ENCODE measurements at places on chromosomes 6 and 20.

DNA sequence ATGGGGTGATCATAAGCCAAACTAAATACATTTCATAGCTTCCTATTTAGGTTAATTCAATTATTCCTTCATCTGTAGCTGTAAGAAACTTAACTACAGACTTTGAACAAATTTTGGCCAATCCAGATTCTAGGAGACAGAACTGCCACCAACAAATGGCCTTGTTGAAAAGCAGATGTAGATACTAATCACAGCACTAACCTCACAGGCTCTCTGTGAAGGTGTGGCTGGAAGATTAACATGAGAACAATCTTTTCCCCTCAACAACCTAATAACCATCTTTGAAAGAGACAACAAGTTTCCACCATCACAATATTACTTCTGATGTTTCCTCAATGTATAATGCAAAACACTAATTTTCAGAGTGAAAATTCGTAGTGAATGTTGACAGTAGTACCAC is 87.8 kb downstream of the SESN1 start:
- DNase-seq: no peak

DNA sequence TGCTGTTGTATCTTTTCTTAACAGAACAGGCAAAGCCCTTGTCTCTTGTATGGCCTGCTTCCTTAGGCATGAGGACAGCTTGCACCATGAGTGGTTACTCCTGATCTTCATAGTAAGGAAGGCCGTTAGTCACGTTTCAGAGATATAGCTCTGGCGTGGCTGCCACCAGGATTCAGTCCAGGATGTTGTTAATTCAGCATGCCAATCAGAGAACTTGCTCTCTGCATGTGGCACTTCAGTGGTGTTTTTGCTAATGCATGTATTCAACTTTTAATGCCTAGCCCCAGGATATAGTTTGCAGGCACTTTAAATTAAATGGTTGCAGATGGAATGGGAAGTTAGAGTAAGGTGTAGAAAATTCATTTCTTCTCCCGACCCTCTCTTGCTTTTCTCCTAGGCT is 20.0 kb downstream of the ARFGEF2 start:
- DNase-seq: no peak

DNA sequence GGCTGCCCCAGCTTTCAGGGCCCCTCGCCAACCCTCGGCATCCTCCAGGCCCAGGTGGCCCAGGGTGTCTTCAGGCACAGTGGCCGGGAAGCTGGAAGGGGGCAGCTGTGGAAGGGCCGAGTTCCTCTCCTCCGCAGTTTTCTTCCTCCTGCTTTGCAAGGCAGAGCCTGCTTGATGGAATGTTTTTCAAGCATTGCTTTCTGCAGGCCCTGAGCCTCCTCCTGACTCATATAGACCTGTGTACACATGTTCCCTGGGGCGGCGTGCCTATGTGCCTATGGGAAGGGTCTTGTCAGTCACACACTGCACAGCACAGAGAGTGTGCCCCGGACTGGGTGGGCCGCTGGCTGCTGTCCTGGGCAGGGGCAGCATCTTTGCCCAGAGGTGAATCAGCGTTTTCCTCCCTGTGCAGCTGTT is 107.5 kb downstream of the ERMARD start:
- DNase-seq: no peak

GRCh38 chr20:34595377-34596184 is 37.1 kb downstream of the MAP1LC3A start:
- no peak for DNase-seq

GRCh38 chr20:36320898-36321695 is 15.0 kb downstream of the DLGAP4 start:
- no peak for DNase-seq

DNA sequence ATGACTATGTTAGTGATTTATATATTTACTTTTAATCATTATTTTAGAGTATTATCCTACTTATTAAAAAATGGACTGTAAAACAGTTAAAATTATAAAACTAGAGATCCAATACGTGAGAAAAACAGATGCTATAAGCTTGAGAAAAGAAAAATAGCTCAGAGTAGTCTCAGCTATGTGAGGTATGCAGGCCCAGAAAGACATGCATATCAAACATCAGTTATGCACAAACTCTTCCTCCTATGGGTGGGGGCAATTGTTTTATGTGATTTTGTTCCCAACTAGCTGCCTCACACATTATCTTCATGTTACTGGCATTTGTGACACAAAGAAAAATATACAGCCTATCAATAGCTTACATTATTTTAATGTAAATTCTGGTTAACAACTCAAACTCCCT is 28.8 kb downstream of the RARS2 start:
- DNase-seq: no peak

GRCh38 chr6:116139917-116140316 is 14.0 kb upstream of the COL10A1 start:
- DNase-seq: no peak

DNA sequence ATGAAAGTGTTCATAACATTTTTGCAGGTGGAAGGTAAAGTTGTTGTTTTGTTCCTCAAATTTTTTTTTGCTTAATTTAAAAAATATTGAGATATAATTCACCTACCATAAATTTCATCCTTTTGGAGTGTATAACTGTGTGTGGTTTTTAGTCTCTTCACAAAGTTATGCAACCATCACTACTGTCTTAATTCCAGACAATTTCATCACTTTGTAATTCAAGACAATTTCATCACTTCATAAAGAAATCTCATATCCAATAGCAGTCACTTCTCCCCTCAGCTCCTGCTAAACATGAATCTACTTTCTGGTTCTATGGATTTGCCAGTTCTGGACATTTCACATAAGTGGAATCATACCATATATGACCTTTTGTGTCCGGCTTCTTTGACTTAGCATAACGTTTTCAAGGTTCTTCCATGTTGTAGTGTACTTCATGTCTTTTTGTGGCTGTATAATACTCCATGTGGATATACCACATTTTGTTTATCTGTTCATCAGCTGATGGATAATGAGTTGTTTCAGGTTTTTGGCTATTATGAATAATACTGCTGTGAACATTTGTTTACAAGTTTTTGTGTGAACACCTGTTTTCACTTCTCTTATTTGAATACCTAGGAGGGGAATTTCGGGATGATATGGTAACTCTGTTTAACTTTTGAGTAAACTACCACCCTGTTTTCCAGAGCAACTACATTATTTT is 18.8 kb downstream of the ZFAND3 start:
- DNase-seq: no peak

DNA sequence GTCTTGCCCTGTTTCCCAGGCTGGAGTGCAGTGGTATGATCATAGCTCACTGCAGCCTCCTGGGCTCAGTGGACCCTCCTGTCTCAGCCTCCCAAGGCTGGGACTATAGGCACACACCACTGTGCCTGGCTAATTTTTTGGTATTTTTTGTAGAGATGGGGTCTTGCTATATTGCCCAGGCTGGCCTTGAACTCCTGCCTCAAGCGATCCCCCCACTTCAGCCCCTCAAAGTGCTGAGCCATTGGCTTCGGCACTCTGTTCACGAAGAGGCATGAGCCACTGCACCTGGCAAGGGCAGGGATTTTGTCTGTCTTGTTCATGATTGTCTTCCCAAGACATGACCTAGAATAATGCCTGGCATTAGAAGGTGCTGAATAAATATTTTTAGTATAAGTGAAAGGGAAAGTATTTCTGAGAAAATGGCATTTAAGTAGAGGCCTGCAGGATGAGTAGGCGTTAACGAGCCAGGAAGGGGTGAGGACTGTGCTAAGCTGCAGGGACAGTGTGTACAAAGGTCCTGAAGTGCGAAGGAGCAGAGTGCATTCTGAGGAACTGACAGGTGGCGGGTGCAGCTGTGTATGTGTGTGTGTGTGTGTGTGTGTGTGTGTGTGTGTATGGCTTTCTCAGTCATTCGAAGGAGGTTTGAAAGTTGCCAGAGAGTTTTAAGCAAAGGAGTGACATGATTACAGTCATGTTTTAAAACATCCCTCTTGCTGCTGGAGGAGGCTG is 43.0 kb downstream of the VEGFA start:
- DNase-seq: no peak

DNA sequence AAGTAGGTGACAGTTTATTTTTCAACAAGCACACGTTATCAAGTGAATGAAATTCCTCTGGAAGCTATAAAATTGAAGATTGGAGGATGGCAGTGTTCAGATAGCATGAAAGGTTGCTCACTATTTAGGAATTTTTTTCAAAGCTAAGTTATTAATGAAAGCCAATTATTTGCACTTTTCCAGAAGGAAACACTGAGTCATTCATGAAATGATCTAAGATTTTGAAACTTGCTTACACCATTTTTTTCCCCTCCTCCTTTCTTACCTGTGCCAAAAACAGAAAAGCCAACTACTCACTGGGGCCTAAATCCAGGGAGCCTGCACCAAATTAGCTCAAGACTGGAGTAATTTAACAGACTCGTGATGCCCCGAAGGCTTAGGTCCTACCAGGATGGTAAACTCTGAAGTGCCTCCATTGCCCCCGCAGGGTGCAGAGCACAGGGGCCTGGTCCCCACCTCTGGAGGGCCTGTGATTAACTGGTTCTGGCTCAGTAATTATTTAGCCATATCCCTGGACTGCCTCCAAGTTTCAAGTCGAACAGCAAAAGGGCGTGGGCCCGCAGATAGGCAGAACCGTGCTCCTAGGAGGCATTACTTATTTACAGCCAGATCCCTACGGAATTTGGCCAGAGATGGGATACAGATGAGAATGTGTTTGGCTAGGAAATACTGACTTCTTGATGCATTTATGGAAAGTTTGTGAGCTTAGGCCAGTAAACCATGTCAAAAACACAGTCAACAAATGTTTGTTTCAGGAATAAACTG is 28.0 kb upstream of the ZNF217 start:
- no peak for DNase-seq

- DNase-seq: no peak
These were observed 21.8 kb upstream of the BTBD3 start for GRCh38 chr20:11895861-11896387.

DNA sequence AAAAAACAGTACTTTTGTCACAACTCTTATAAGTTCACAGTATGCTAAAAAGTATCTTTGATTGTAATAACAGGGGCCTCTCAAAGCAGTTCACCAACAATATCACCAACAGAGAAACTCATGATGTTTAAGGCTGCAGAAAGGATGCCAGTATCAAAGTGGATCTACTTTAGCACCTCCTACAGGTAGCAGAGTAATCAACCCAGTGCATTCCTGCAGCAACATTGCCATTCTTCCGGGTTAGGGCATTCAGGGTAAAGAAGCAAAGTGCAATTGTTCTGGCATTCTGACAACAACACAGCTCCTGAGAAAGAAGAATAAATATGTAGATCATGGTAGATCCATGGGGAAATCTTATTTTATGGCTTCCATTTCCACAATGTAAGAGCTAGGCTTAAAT is 7.6 kb upstream of the SLC17A4 start:
- no peak for DNase-seq

DNA sequence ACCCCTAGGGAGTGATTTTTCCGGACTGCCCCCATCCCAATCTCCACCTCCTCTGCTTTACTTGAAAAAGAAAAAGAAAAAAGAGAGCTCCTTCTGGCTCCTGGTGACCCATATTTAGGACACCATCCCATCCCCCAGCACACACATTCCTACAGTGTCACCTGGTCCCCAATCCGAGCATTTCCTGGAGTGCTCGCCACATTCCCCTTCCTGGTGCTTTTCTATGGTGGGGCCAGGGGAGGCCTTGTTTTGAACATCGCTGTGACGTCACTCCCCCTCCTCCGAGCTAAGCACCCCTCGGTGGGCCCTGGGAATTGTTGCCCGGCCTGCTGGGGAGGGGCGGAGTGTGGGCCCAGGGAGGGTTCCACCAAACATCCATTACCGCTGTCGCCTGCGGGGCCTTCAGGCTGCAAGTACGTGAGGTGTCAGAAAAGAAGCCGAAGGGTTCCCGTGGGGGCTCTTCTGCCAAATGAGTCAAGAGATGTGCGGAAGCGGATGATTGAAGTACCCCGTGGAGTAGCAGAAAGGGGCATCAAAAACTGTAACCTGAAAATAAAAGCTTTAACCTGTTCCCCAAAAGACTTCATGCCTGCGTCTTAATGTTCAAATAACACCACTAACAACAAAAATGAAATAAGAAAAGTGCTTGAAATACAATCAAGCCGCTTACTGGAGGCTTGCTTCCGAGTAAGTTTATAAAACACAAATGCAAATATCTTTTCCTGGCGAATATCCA is 2.8 kb upstream of the FOXC1 start:
- no peak for DNase-seq

DNA sequence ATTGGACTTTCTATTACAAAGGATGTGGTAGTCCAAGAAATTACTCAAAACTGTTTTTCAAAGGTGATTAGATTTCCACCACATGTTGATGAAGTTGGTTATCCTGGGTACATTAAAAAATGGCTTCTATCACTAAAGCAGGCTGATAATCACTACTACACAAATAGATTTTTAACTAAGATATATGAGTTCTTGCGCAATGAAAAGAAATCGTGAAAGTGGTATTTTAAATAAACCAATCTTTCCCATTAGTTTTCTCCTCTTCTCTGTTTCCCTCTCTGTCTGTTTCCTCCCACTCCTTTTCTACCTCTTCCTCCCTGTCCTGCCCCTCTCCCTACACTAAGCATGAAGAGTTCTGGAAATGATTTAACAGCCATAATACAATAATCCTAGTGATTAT is 487.9 kb upstream of the CITED2 start:
- DNase-seq: no peak

DNA sequence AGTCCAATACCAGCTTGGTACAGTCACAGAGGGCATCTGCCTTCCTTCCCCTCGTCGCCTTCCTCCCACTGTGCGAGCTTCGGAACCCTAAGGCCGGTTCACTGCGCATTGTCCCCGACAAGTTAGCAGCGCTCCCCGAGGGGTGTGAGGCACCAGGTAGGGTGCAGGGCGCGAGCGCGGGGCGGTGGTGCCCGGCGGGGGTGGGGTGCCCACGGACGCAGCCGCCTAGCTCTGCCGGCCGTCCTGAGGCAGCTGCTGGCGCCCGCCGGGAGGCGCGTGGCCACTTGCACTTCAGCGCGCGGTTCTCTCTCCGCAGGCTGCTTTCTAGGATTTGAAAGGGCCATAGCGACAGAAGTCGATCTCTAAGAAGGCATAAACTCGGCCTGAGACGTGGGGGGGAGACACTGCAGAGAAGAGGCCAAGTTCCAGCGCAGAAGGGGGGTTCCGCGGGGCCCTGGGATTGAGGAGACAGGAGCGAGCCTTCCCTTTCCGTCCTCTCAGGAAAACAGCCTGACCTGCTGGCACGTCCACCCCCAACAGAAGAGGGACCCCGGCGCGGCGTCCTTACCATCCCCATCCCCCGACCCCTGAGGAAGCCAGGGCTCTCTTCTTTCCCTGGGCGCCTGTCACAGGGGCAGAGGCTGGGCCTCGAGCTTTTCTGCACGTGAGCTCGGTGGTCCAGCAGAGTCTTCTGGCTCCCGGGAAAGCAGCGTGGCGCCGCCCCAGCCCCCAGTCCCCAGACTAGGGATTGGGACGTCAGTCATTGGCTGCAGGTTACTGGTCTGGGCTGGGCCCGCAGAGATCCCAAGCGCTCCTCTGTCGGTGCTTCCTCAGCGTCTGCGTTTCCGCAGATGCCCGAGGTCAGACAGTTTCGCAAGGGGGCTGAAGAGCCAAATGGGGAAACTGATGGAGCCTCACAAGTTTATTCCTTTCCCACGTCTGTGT is 15.6 kb upstream of the PRDM13 start:
- no peak for DNase-seq
